CD4-positive, alpha-beta T cell treated with Interleukin-17A for 1 hour (primary cell): ENCODE measurements at places on chromosomes 1 and 21.
A peak's percentile ranks its signal among the peaks of the same experiment; 100 is the strongest.

GRCh38 chr1:234212764-234213657 is 160.2 kb upstream of the COA6 start:
- DNase-seq: peak; percentile 3

GRCh38 chr21:38646213-38646837 is 148.0 kb upstream of the ERG start:
- DNase-seq: no peak

GRCh38 chr1:118049981-118050380 is 120.4 kb downstream of the WDR3 start:
- DNase-seq: no peak

DNA sequence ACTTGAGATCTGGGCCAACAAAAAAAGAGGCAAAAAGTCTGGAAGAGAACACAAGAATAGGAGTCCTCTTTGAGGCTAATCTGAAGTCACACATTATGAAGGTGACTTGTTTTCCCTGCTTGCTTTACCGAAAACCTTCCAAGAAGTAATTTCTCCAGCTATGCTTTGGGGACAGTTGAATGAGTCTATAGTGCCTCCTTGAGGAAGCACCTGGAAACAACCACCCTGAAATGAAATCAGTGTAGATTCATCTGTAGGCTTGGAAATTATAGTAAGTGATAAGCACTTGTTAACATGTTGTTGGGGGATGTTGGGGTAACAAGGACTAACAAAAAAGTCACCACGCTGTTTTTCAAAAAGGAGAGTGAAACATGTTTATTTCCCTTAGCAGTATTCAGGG is 23.4 kb upstream of the RPTN start:
- DNase-seq: peak; percentile 14

GRCh38 chr1:86849756-86850155 is 64.2 kb downstream of the SELENOF start:
- no peak for DNase-seq
